Cerebellum (tissue), 4 donors: ENCODE measurements at places on chromosomes 5 and 9.

GRCh38 chr9:75239176-75239575 lies 150.9 kb downstream of the OSTF1 start:
- no peak for DNase-seq

GRCh38 chr9:124054582-124055227 lies 43.1 kb downstream of the LHX2 start:
- no peak for DNase-seq

- DNase-seq, result no peak
Observed at GRCh38 chr9:77952635-77953328, 78.8 kb downstream of the GNAQ start.

GRCh38 chr9:134933076-134933659 lies 15.5 kb upstream of the FCN1 start:
- no peak for DNase-seq

DNA sequence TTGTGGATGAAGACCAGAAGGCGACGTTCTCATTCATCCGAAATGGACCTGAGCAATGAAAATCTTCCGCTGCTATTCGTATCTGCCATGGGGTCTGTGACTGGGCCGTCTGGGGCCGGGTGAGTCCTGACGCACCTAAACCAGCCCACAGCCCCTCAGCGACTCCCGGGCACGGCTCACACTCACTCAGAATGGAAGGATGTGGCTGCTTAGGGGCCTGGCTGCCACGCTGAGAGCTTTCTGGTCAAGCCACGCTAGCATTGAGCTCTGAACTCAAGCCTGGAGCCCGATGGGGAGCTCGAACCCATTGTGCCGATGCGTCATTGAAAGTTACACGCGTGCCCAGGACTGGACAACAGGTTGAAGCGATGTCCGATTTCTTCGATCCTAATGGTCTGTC lies 97.8 kb downstream of the MRPL36 start:
- DNase-seq, result no peak
